Kasumi-1 (cell line): ENCODE measurements at places on chromosomes 5 and 9.
A peak's percentile ranks its signal among the peaks of the same experiment; 100 is the strongest.

- DNase-seq, result peak; percentile 17
Observed at GRCh38 chr5:151016700-151017099, 3.7 kb upstream of the GPX3 start.

- DNase-seq, result no peak
Observed at GRCh38 chr5:126031989-126032716, 391.1 kb upstream of the GRAMD2B start.

GRCh38 chr9:136044971-136045594 lies 50.0 kb downstream of the NACC2 start:
- DNase-seq, result no peak

DNA sequence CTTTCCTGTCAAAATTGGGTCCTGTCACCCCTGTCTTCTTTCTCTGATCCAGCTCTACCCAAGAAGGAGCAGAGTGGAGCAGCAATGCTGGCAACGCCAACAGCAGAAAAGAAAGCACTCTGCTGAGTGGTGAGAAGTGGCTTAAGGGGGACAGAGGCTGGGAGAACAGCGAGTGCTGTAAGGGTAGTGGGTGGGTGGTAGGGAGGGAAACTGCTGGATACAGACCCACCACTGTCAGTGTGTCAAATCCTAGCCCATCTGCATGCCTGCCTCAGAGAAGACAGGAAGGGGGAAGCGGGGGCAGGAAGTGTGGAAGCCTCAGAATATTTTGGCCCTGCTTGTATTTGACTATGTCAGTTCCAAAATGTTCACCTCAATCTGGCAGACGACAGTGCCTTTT lies 170.4 kb upstream of the MAST4 start:
- DNase-seq, result no peak

DNA sequence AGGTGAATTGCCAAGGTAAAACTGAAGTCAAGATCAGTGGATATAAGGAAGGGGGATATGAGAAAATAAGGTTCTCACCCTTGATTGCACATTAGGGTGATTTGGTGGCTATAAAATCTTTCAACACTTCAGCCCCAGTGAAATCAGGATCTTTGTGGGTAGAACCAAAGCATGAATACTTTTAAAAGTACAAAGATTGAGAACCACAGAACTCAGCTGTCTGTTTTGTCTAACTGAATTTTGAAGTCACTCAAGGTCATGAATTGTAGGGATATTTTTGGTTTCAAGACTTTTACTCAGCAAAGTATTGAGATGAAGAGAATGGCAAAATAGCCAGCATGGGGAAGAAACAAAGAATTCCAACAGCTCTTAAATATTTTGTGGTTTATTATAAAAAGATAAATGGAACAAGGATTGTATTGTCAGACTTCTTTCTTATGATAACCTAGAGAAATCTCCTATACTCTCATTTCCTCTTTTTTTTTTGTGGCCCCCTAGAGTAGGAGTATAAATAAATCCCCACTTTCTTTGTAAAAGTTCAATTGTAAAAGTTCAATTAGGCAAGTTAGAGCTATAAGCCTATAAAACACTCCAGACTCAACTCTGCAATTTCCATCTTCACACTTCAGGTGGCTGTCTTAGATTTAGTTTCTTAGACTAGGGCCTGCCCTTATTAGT lies 272.9 kb downstream of the PDE4D start:
- peak; percentile 17 for DNase-seq

DNA sequence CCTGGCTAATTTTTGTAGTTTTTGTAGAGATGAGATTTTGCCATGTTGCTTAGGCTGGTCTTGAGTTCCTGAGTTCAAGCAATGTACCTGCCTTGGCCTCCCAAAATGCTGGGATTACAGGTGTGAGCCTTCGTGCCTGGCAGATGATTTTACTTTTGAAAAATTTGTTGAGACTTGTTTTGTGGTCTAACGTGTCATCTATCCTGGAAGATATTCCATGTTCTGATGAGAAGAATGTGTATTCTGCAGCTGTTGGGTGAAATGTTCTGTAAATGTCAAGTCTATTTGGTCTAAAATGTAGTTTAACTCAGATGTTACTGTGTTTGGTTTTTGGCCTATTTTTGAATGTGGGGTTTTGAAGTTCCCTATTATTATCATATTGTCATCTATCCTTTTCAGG lies 145.6 kb downstream of the XRCC4 start:
- no peak for DNase-seq

GRCh38 chr9:19385786-19386501 lies 5.9 kb upstream of the RPS6 start:
- DNase-seq, result no peak

DNA sequence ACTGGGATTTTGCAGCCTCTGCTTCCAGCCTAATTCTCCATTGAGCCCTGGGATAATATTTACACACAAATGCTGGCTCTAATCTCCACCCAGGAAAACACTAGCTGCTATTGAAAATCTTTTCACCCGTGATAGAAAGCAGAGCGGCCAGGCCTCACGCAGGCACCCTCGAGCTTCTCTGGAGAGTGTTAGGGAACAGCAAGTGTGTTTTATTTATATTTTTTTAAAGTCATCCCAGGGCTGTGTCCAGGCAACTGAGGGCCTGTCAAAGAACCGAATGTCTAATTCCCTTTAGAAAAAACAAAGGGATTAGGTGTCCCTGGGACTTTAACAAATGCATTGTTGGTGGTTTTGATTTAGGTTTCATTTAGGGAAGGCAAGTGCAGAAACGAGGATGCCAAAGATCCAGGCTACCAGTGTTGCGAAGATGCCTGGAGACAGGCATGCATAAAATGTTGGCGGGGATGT lies 51.2 kb upstream of the SPRY4 start:
- DNase-seq, result no peak

DNA sequence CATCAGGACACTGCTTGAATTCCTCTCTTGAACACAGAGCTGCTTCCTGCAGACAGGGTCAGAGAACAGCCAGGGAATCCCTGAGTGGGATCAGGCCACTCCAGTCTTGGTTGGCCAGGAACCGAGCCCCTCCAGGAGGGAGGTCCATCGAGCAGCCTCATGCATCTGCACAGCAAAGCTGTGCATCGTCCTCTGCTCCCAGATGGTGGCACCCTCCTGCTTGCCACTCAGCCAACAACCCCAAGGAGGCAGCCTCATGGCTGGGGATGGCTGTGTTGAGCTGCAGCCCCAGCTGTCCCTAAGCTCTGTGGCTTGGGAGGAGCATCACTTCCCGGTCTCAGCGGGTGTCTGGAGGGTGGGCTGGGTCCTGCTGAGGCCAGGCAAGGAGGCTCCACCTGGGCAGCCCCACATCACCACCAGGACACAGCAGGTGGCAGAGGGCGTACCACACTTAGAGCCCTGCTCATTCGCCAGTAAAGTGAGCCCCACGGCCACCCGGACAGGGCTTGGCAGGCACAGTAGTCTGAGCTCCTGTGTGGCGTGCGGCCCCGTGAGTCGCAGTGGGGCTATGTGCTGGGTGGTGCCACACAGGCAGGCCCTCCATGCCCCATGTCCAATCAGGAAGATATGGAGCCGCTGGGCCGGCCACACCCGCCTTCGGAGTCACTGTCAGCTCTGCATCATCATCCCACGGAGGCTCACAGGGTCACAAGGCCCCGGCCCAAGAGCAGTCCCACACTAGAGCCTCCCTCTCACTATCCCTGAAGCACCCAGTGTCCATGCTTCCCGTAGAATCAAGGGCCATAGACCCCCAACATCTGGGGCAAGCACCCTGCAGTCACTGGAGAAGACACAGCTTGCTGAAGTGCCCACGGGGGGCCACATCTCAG lies 11.9 kb downstream of the LPCAT1 start:
- no peak for DNase-seq

- no peak for DNase-seq
Observed at GRCh38 chr5:173829826-173830225, 58.3 kb upstream of the CPEB4 start.

DNA sequence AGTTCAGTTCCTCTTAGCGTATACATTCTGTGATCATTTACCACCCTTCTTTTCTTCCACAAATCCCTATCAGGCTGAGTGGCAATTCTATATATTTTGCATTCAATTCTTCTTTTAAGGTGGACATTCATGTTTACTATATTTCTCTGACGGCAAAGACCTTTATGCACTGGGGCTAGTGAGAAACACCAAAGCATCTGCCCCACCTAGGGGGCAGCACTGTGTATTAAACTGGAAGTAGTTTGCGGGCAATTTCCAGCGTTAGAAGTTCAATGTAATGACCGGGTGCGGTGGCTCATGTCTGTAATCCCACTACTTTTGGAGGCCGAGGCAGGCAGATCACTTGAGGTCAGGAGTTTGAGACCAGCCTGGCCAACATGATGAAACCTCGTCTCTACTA lies 27.9 kb upstream of the FBXL7 start:
- no peak for DNase-seq

- no peak for DNase-seq
Observed at GRCh38 chr9:114504341-114505186, 709 bp downstream of the WHRN start.
